ENCODE measurements at places on chromosomes 12 and 14. TPM values are rescaled to one million over a fixed set of nuclear protein-coding genes. Genes with fewer than 3 reads are reported as not detected.

The MYBPC1 gene
- not detected for total RNA-seq

GRCh38 chr14:75138492-75138891, 11.6 kb upstream of the NEK9 start:
- no peaks in the 10 kb centered on the region for H3K27me3 ChIP-seq
- peaks cover 18% of the 10 kb centered on the region for H3K36me3 ChIP-seq
- peak overlapping the region; percentile 42 for H3K27ac ChIP-seq
- H3K4me3 ChIP-seq: no peak overlapping the region

DNA sequence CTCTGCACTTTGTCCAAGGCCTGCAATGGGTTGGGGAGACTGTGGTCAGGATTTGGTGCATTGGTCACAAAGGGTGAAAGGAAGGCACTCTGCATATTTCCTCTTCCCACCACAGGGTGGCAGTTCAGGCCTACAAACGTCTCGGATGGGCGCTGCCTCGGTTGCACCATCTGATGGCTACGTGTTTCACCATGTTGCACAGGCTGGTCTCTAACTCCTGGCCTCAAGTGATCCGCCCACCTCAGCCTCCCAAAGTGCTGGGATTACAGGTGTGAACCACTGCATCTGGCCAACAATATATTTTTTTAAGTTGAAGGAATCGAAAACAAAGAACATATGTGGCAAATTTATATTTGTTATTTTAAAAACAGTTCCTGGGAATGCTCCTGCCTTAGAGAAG, 35.1 kb downstream of the TMBIM6 start:
- peak; percentile 59 for DNase-seq
- H3K4me1 ChIP-seq: no peaks in the 10 kb centered on the region
- no peak overlapping the region for H3K4me3 ChIP-seq
- H3K27ac ChIP-seq: no peak overlapping the region
- H3K36me3 ChIP-seq: no peaks in the 10 kb centered on the region

- no peak overlapping the region for H3K4me3 ChIP-seq
- DNase-seq: no peak
- peak overlapping the region; percentile 86 for H3K27ac ChIP-seq
- H3K36me3 ChIP-seq: peaks cover 6% of the 10 kb centered on the region
- H3K27me3 ChIP-seq: no peaks in the 10 kb centered on the region
These were observed 195.3 kb upstream of the BCL2L14 start for GRCh38 chr12:11875414-11875935.

DNA sequence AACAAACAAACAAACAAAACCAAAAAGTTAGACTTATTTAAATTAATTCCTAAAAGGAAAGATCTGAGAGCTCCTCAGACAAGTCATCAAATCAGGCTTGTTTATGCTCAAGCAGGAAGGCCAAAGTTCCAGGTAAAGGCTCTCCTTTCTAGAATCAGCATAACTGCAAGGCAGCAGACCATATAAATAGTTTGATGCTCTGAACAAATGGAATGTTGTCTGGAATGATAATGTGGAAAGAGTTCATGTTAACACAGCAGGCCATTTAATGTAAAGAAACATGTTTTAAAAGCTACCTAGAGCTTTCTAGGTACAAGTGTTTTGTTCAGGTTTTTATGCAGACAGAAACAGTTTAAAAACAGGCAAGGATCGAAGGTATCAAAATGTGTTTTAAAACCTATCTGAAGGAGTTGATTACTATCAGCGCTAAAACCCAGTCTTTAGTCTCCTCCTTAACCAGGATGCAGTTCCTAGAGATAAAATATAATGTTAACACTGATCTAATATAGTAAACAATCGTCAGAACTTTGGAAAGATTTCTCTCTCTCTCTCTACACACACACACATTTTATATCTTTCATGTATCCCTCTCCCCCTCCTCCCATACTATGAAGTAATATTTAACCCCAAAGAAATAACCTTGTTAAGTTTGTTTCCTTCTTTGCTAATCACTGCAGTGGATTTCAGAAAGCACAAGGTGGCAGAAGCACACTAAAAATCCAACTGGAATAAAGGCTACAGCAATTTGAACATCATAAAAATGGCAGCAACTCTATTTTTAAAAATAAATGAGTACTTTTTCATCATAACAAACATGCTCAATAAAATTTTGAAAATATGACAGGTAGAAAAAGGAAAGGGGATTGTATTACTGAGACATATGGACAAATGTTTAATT, 135.5 kb downstream of the PAWR start:
- no peak overlapping the region for H3K4me3 ChIP-seq
- peaks cover 4% of the 10 kb centered on the region for H3K4me1 ChIP-seq
- no peaks in the 10 kb centered on the region for H3K36me3 ChIP-seq

DNA sequence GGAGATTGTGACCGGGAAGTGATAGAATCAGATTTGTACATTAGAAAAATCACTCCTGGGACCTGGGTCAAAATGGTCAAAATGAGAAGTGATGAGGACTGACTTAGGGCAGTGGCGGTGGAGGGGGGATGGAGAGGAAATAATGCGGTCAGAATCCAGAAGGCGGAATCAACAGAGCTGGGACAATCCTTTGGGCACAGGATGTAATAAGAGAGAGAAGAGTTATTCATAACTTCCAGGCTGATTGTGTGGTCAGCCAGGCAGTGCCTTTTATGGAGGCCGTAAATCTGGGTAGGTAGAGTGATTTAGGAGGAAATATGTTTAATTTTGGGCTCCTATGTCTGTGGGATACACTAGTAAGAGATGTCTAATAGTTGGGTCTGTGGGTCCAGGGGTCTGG, 21.6 kb downstream of the FBXL14 start:
- H3K4me3 ChIP-seq: no peak overlapping the region
- DNase-seq: no peak
- H3K27me3 ChIP-seq: no peaks in the 10 kb centered on the region
- H3K4me1 ChIP-seq: peaks cover 36% of the 10 kb centered on the region

DNA sequence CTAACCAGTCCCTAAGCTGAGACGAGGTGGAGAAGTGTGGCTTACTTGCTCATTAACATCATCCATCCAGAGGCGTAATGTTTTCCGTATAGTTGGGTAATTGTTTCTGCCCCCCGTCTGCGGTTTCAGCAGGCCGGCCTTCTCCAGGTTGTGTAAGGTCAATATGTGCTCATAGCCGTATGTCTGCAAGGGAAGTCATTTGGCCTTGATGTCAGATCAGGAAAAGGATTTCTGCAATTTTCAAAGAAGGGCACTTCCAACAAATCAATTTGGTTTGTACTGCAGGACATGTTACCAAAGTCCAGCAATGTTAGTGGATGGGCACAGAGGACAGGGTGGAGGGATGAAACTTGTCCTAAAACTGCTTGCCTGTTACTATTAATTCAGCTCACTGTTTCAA, 9.9 kb upstream of the DIABLO start:
- H3K4me3 ChIP-seq: no peak overlapping the region
- no peaks in the 10 kb centered on the region for H3K4me1 ChIP-seq
- no peak for DNase-seq
- no peak overlapping the region for H3K27ac ChIP-seq
- H3K36me3 ChIP-seq: no peaks in the 10 kb centered on the region
- no peaks in the 10 kb centered on the region for H3K27me3 ChIP-seq

Data from transverse colon (tissue), 4 donors.